Vein endothelial cell (primary cell): ENCODE measurements at places on chromosomes 3 and 15. TPM values are rescaled to one million over a fixed set of nuclear protein-coding genes. Genes with fewer than 3 reads are reported as not detected.

SPINT1 gene
- 3.2 and 5.2 TPM in 2 replicates for total RNA-seq

PRRT3 gene
- 2.0 TPM in 2 replicates for total RNA-seq

CRYGS gene
- 1.3 TPM in 2 replicates for total RNA-seq

SLC27A2 gene
- 0.19 and 0.33 TPM in 2 replicates for total RNA-seq

HEG1 gene
- total RNA-seq, result 35.6 and 50.8 TPM in 2 replicates

EPHA6 gene
- total RNA-seq, result under 0.01 and 0.48 TPM in 2 replicates

SPG11 gene
- total RNA-seq, result 38.1 and 43.8 TPM in 2 replicates

MAGEL2 gene
- total RNA-seq, result 0.10 and 0.33 TPM in 2 replicates

FAM219B gene
- 45.1 and 47.2 TPM in 2 replicates for total RNA-seq

PARP15 gene
- 0.98 and 1.3 TPM in 2 replicates for total RNA-seq

MED12L gene
- total RNA-seq, result 0.65 and 0.67 TPM in 2 replicates

CYP8B1 gene
- total RNA-seq, result not detected in 2 replicates

KCNAB1 gene
- total RNA-seq, result 0.19 and 0.33 TPM in 2 replicates

PRTG gene
- 2.3 and 5.3 TPM in 2 replicates for total RNA-seq

C3orf49 gene
- total RNA-seq, result not detected in 2 replicates

BCL2A1 gene
- total RNA-seq, result 1.4 TPM in 1 of 2 replicates, not detected in the other

CACNA2D2 gene
- under 0.01 TPM in 1 of 2 replicates, not detected in the other for total RNA-seq

PTX3 gene
- 395 and 451 TPM in 2 replicates for total RNA-seq

SLITRK3 gene
- total RNA-seq, result not detected in 2 replicates

MESP2 gene
- total RNA-seq, result 0.19 TPM in 1 of 2 replicates, not detected in the other

PLSCR2 gene
- total RNA-seq, result not detected in 2 replicates

ADAMTS9 gene
- total RNA-seq, result 54.9 and 144 TPM in 2 replicates

ATP8B4 gene
- total RNA-seq, result 0.29 and 0.33 TPM in 2 replicates

TAGLN3 gene
- total RNA-seq, result not detected in 2 replicates

SH2D7 gene
- total RNA-seq, result not detected in 2 replicates

OXTR gene
- total RNA-seq, result 0.29 and 0.65 TPM in 2 replicates

IGSF10 gene
- total RNA-seq, result under 0.01 TPM in 1 of 2 replicates, not detected in the other

FAM174B gene
- 28.6 and 39.5 TPM in 2 replicates for total RNA-seq

PPP2R3A gene
- total RNA-seq, result 13.1 and 17.3 TPM in 2 replicates
